ENCODE measurements at places on chromosomes 11 and 22.

DNA sequence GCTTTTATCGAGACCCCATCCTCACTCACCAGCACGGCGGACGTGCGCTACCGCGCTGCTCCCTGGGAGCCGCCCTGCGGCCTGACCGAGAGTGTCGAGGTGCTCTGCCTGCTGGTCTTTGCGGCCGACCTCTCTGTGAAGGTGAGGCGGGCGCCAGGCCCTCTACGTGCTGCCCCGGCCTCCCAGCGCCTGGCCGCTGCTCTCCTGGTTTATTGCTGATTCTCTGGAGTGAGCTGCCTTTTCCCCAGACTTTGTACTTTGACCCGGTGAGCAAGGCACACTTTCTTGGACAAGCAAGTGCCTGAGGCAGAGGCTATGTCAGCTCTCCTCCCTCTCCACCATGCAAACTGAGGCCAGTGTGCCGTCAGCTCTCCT, 6.5 kb downstream of the TPCN2 start:
- ATAC-seq, result no peak

DNA sequence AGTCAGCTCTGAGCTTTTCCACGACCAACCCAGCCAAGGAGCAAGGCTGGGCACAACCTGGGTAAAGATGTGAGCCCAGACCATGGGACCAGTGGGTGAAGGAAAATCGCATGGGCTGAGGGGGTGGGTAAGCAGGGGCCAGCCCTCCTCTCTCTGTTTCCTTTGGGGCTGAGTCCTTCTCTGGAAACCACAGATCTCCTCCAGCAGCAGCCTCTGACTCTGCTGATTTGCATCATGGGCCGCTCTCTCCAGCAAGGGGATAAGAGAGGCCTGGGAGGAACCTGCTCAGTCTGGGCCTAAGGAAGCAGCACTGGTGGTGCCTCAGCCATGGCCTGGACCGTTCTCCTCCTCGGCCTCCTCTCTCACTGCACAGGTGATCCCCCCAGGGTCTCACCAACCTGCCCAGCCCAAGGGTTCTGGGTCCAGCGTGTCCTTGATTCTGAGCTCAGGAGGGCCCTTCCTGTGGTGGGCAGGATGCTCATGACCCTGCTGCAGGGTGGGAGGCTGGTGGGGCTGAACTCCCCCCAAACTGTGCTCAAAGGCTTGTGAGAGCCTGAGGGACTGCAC, 67.8 kb downstream of the GGTLC2 start:
- no peak for ATAC-seq

GRCh38 chr11:32348502-32348901, 86.8 kb downstream of the WT1 start:
- ATAC-seq, result no peak

- ATAC-seq, result no peak
Measured at GRCh38 chr11:71223671-71224660, 28.4 kb downstream of the SHANK2 start.

DNA sequence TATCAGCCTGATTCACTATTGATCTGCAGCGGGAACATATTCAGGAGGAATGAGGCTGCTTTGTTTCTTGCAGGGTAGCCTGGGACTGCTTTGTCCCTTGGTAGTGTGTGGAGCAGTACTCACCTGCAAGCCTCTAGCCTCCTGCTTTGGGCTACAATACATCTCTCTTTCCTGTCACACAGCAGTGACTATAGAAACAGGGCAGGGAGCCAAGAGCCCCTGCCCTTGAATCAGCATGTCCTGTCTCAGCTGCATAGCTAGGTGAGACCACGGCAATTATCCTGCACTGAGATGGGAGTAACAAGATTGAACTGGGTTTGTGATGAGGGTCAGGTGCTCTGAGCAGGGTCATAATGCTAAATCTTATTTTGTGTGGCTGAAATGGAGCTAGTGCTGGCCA, 191.9 kb downstream of the NELL1 start:
- ATAC-seq, result no peak

DNA sequence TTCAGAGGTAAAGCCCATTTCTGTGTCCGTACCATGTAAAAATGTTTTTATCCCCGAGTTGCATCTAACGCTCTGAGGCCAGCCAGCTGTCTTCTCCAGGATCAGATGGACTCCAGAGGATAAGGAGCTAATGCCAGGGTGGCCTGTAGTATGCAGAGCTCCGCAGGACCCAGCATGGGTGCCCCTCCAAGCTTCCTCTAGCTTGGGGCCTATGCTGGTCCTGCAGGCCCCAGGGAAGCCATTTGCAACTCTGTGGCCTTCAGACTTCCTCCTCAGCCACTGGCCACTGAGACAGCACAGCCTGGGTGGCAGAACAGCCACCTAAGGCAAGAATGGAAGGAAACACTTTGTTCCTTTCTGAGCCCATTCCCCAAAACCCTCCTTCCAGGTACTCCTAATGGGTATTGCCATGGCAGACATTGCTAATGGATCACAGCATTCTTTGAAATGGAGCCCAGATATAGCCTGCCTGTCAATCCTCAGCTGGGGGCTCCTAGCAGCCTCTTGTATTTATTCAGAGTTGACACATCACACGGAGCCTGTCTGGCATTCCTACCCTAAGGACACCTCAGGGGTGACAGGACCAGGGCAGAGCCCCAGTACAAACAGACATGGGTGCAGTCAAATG, 4.7 kb downstream of the ADA2 start:
- ATAC-seq, result no peak

GRCh38 chr22:29011240-29012100, 50.2 kb downstream of the C22orf31 start:
- ATAC-seq, result no peak

GRCh38 chr11:17873586-17873985, 139.0 kb downstream of the KCNC1 start:
- ATAC-seq, result no peak

- ATAC-seq, result no peak
Measured at GRCh38 chr22:44063462-44064371, 39.6 kb downstream of the PARVB start.

- no peak for ATAC-seq
Measured at GRCh38 chr11:84720706-84721402, 906.3 kb downstream of the DLG2 start.

GRCh38 chr11:2411446-2412305, 11.1 kb downstream of the TSSC4 start:
- no peak for ATAC-seq

GRCh38 chr11:38927993-38928392, 2330.0 kb upstream of the RAG2 start:
- no peak for ATAC-seq

GRCh38 chr11:27894552-27894951, 194.3 kb upstream of the BDNF start:
- ATAC-seq, result no peak

DNA sequence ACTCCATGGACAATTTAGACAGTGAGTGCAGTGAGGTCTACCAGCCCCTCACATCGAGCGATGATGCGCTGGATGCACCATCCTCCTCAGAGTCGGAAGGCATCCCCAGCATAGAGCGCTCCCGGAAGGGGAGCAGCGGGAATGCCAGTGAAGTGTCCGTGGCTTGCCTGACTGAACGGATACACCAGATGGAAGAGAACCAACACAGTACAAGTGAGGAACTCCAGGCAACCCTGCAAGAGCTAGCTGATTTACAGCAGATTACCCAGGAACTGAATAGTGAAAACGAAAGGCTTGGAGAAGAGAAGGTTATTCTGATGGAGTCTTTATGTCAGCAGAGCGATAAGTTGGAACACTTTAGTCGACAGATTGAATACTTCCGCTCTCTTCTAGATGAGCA, 51.4 kb downstream of the SPECC1L start:
- no peak for ATAC-seq

GRCh38 chr22:42877597-42878340, 20.7 kb upstream of the ARFGAP3 start:
- no peak for ATAC-seq
